Endodermal cell (in vitro differentiated cells): ENCODE measurements at places on chromosomes 4 and X. TPM values are rescaled to one million over a fixed set of nuclear protein-coding genes. Genes with fewer than 3 reads are reported as not detected.
A peak's percentile ranks its signal among the peaks of the same experiment; 100 is the strongest.

- peaks cover 42% of the 10 kb centered on the region for H3K36me3 ChIP-seq
- H3K4me1 ChIP-seq: no peaks in the 10 kb centered on the region
- H3K27me3 ChIP-seq: no peaks in the 10 kb centered on the region
- no peak for DNase-seq
- no peak overlapping the region for H3K4me3 ChIP-seq
These were observed 36.0 kb downstream of the CCNI start for GRCh38 chr4:77039796-77040195.

DNA sequence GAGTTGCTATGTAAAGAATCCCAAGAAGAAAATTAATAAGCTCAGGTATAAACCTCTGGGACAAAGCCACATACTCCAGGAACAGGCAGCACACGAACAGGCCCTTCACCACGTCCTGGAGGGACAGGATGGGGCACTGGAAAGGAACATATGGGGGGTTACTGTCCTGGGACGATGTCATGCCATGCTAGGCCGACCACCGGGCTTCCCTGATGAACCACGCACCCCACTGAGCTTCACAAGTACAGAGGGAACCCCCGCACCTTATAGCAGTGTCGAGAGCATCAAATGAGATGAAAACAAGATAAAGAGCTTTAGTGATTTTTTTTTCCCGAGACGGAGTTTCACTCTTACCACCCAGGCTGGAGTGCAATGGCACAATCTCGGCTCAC, 19.1 kb downstream of the NOP14 start:
- H3K4me3 ChIP-seq: no peak overlapping the region
- DNase-seq: peak; percentile 28
- peaks cover 3% of the 10 kb centered on the region for H3K4me1 ChIP-seq

- H3K36me3 ChIP-seq: peaks cover 3% of the 10 kb centered on the region
- no peak for DNase-seq
- no peak overlapping the region for H3K27ac ChIP-seq
- no peak overlapping the region for H3K4me3 ChIP-seq
- H3K4me1 ChIP-seq: peaks cover 10% of the 10 kb centered on the region
These were observed 6.3 kb downstream of the SLC39A8 start for GRCh38 chr4:102339018-102339417.

- H3K4me1 ChIP-seq: no peaks in the 10 kb centered on the region
- peak; percentile 52 for DNase-seq
- H3K27ac ChIP-seq: no peak overlapping the region
- no peak overlapping the region for H3K4me3 ChIP-seq
- H3K36me3 ChIP-seq: no peaks in the 10 kb centered on the region
- no peaks in the 10 kb centered on the region for H3K27me3 ChIP-seq
These were observed 17.1 kb downstream of the VSIG4 start for GRCh38 chrX:66022632-66023384.

DRD5 gene
- total RNA-seq: 0.11 and 0.20 TPM in 2 replicates

CLRN2 gene
- total RNA-seq: not detected in 3 replicates

- no peaks in the 10 kb centered on the region for H3K27me3 ChIP-seq
- H3K27ac ChIP-seq: no peak overlapping the region
- DNase-seq: no peak
- no peaks in the 10 kb centered on the region for H3K36me3 ChIP-seq
- peaks cover 6% of the 10 kb centered on the region for H3K4me1 ChIP-seq
These were observed 377.1 kb upstream of the HS3ST1 start for GRCh38 chr4:11805842-11806241.

TMSB15A gene
- total RNA-seq: 78.6 to 90.4 TPM (median 88.4 TPM) in 3 replicates

- DNase-seq: no peak
- no peaks in the 10 kb centered on the region for H3K36me3 ChIP-seq
- H3K27ac ChIP-seq: no peak overlapping the region
- no peak overlapping the region for H3K4me3 ChIP-seq
These were observed 168.9 kb upstream of the PUDP start for GRCh38 chrX:7316887-7317286.

DNA sequence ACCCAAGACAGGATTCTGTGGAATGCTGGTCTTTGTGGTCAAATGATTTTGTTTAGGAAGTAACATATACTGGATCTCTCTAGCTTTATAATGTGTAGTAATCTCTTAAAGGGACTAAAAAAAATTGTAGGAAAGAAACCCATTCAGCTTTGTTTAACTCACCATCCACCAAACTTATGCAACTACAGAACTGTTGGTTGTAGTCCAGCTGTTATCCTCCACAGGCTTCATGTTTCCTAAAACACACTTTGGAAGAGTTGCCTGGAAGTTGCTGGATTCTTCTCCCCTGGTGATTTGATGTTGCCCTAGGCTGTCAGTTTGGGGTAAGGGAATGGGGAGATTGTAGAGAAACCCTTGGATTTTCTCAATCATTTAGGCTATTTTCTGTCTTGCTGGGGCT, 89.3 kb downstream of the RLIM start:
- peaks cover 26% of the 10 kb centered on the region for H3K27me3 ChIP-seq
- no peak for DNase-seq
- H3K27ac ChIP-seq: no peak overlapping the region
- no peaks in the 10 kb centered on the region for H3K36me3 ChIP-seq
- H3K4me1 ChIP-seq: peaks cover 4% of the 10 kb centered on the region

DNA sequence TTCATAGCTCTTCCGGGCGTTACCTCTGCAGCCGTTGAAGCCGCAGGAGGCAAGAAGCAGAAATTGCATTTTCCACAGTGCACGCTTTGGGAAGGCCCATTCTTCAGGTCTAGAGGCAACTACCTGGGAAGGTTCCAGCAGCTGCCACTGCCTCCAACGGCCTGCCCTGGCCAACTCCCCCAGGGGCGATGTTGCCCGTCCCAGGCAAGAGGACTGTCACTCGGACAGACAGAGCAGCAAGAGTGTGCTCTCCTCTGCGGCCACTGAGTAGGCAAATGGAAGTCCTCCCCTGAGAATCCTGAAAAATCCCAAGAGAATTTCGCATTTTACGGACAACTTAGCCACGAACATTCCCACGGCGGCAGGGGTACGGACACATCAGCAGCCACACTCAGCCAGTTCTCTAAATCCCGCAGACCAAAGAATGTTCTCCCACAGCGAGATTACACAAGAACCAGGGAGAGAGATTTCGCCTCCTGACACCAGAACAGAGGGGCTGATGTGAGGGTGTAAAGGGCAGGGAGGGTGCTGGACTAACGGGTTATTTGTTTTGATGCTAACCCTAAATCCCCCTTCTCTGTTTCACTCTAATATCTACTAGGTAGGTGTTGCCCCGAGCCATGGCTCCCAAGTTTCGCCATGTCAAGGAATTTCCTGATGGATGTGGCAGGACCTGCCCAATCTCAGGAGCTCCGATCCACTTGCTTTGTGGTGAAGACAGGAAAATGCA, 63.8 kb downstream of the SEPSECS start:
- no peak overlapping the region for H3K27ac ChIP-seq
- H3K36me3 ChIP-seq: no peaks in the 10 kb centered on the region
- no peaks in the 10 kb centered on the region for H3K4me1 ChIP-seq
- DNase-seq: peak; percentile 48
- no peaks in the 10 kb centered on the region for H3K27me3 ChIP-seq

NR3C2 gene
- 0.44 and 0.77 TPM in 2 replicates for total RNA-seq

CHST7 gene
- total RNA-seq: 1.3 to 3.1 TPM (median 1.6 TPM) in 3 replicates

TCEAL3 gene
- 10.4 to 16.2 TPM (median 11.0 TPM) in 3 replicates for total RNA-seq

DNA sequence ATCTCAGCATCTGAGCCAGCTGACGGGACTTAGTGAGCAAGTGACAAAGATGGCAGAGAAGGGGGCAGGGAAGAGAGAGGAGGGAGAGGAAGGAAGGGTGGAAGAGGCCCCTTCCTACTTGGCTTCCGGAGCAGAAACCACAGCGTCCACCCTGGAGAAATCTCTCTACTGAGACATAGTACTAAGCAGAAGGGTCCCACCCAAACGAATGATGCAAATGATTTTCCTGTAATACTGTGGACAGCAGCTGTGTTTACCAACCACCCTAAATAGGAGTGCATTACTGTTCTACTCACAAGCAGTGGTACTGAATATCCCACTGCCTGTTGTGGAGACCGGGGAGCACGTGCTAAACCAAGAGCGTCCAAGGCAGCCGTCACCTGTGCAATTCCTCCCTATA, 29.4 kb downstream of the DTHD1 start:
- DNase-seq: no peak
- H3K4me1 ChIP-seq: no peaks in the 10 kb centered on the region

DNA sequence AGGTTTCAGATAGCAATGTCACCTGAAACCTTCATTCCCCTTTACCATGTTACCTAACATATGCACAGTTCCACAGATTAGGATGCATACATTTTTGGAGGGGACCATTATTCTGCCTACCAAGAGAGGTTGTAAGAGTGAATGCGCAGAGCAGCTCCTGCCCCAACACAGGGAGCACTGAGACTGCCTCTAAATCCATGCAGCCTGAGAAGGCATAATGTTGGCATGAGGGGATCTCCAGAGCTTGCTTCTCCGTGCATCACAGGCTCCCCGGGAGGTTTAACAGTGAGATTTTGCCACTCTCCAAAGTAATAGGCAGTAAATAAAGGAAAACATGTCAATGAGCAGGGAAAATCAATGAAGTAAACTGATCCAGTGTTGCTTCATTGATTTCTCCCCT, 410.8 kb downstream of the PCDH7 start:
- H3K36me3 ChIP-seq: no peaks in the 10 kb centered on the region
- H3K4me3 ChIP-seq: no peak overlapping the region
- H3K27ac ChIP-seq: no peak overlapping the region
- H3K4me1 ChIP-seq: no peaks in the 10 kb centered on the region

DNA sequence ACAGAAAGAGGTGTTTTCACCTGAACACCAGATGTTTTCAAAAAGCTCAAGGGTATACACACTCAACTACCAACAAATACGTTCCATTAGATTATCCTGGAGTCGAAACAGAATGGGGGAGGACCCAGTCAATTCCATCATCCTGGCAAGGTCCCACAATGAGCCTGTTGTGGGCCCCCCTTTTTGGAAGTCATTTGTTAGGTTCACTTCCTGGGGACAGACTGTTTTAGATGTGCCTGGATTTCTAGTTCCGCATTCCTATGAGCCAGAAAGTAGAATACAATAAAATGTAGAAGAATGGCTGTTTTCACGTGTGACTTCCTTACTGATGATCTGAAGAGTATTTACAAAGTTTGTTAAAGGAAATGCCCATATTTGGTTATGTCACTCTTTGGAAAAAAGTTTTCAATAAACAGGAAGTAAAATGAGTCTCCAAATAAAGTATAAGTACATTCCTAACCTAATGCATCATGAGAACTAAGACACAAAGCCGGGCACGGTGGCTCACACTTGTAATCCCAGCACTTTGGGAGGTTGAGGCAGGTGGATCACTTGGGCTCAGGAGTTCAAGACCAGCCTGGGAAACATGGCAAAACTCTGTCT, 192.5 kb downstream of the MAML3 start:
- H3K27ac ChIP-seq: no peak overlapping the region
- no peak for DNase-seq
- H3K4me1 ChIP-seq: peaks cover 13% of the 10 kb centered on the region

SLC6A8 gene
- total RNA-seq: 54.6 and 57.6 TPM in 2 replicates

DNA sequence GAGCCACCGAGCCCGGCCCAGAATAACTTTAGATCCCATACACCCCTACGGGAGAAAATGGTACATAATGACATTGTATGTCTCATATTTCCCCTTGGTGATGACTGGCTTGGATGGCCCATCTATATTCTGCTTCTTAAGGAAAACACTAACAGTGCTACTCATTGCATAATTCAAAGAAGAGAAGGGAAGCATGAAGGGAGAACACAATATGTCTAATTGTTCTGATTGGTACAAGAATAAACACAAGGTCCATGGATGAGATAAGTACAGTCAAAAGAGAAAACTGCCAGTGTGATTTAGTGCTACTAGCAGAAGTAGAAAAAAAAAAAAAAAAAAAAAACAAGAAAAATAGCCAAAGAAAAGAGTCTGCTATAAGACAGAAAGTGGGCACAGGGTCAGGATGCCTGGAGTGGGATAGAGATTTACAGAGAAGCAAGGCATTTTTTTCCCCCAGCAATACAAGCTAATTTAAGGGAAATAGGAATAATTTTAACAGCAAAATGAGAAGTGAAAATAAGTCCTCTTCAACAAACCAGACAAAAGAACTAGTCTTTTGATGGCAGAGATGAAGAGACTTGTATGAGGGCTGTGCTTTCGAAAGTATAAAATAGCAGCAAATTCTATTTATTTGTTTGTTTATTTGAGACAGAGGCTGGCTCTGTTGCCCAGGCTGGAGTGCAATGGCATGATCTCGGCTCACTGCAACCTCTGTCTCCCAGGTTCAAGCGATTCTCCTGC, 96.5 kb upstream of the MAP3K15 start:
- H3K4me1 ChIP-seq: no peaks in the 10 kb centered on the region
- DNase-seq: no peak
- no peak overlapping the region for H3K27ac ChIP-seq
- no peaks in the 10 kb centered on the region for H3K36me3 ChIP-seq

- H3K27ac ChIP-seq: peak overlapping the region; percentile 74
- peaks cover 21% of the 10 kb centered on the region for H3K36me3 ChIP-seq
- no peaks in the 10 kb centered on the region for H3K27me3 ChIP-seq
- H3K4me3 ChIP-seq: peak overlapping the region; percentile 92
These were observed 595 bp upstream of the PYURF start for GRCh38 chr4:88524171-88524570.

DCAF8L2 gene
- 0.38 TPM in 1 of 3 replicates, not detected in the others for total RNA-seq

ERVMER34-1 gene
- total RNA-seq: 4.9 and 5.8 TPM in 2 replicates

CFP gene
- 3.2 to 5.1 TPM (median 3.6 TPM) in 3 replicates for total RNA-seq
